ENCODE measurements at places on chromosomes 12 and 14. TPM values are rescaled to one million over a fixed set of nuclear protein-coding genes. Genes with fewer than 3 reads are reported as not detected.

DNA sequence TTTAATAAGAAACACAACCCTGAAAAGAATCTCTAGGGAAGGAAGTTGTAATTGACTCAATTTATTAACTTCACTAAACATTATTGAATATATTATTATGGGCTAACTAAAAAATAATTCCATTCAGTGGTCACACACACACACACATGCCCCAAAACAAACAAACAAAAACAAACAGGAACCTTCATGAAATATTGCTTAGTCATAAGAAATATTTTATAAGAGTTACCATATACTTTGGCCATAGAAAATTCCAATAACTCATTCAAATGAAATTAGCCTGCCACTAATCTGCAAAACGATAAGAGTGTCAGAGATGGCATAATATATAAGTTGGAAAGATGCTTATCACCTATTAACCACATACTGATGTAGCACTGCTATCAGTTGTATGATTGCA, 268.4 kb upstream of the AMIGO2 start:
- DNase-seq, result no peak
- peaks cover 12% of the 10 kb centered on the region for H3K4me1 ChIP-seq
- no peaks in the 10 kb centered on the region for H3K36me3 ChIP-seq

The PRH2 gene
- total RNA-seq, result not detected

The ASB2 gene
- total RNA-seq, result not detected

DNA sequence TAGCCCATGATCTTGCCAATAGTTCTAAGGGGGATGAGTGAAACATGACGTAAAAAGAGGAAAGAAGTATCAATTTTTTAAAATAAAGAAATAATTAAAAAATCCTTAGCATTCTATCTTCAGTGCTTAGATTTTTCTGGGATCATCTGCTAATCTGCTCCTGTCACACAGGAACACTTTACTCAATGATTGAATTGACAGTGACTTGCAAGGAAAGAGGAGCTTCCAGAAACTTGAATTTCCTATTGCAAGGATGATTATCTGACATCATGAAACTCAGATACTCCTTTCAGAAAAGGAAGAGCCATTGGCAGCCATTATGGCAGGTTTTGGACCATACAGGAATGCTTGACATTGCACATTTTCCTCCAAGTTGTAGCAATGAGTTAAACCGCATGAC, 41.4 kb upstream of the PTPRO start:
- H3K4me1 ChIP-seq, result no peaks in the 10 kb centered on the region
- no peak for DNase-seq
- H3K36me3 ChIP-seq, result no peaks in the 10 kb centered on the region
- no peaks in the 10 kb centered on the region for H3K27me3 ChIP-seq

- H3K27me3 ChIP-seq, result no peaks in the 10 kb centered on the region
- peaks cover 4% of the 10 kb centered on the region for H3K4me1 ChIP-seq
- no peak overlapping the region for H3K4me3 ChIP-seq
- H3K27ac ChIP-seq, result no peak overlapping the region
Observed at GRCh38 chr12:76790564-76791552, 26.9 kb downstream of the ZDHHC17 start.

The SIX1 gene
- 0.32 TPM for total RNA-seq

GRCh38 chr14:24456980-24457379, 14.4 kb upstream of the SDR39U1 start:
- H3K27ac ChIP-seq, result no peak overlapping the region
- no peaks in the 10 kb centered on the region for H3K4me1 ChIP-seq
- no peaks in the 10 kb centered on the region for H3K27me3 ChIP-seq
- no peak for DNase-seq
- H3K36me3 ChIP-seq, result no peaks in the 10 kb centered on the region
- H3K4me3 ChIP-seq, result no peak overlapping the region

DNA sequence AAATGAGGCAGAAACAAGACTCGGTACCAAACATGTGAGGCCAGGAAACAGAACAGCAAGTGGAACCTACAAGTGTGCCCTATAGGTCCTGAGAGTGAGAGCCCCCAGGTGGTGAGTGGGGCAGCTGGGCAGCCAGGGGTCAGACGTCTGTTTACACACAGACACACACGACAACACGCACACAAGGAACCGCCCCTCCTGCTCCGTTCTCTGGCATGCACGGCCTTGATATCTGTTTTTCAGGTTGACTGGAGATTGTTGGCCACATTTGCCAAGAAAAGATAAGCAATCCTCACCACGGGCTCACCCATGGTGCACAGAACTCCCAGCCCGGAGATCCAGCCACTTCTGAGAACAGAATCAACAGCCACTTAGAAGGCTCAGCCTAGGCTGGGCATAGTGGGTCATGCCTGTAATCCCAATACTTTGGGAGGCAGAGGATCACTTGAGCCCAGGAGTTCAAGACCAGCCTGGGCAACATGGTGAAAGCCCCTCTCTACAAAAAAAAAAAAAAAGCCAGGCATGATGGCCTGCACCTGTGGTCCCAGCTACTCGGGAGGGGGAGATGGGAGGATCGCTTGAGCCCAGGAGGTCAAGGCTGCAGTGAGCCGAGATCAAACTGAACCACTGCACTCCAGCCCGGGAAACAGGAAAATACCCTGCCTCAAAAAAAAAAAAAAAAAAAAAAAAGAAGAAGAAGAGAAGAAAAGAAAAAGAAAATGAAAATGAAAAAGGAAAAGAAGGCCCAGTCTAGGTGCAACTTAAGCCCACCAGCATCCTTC, 19.4 kb upstream of the EIF5 start:
- H3K27me3 ChIP-seq, result no peaks in the 10 kb centered on the region
- no peak overlapping the region for H3K4me3 ChIP-seq
- no peaks in the 10 kb centered on the region for H3K4me1 ChIP-seq
- no peak for DNase-seq
- H3K27ac ChIP-seq, result no peak overlapping the region

The ACSS3 gene
- total RNA-seq, result 0.95 TPM

DNA sequence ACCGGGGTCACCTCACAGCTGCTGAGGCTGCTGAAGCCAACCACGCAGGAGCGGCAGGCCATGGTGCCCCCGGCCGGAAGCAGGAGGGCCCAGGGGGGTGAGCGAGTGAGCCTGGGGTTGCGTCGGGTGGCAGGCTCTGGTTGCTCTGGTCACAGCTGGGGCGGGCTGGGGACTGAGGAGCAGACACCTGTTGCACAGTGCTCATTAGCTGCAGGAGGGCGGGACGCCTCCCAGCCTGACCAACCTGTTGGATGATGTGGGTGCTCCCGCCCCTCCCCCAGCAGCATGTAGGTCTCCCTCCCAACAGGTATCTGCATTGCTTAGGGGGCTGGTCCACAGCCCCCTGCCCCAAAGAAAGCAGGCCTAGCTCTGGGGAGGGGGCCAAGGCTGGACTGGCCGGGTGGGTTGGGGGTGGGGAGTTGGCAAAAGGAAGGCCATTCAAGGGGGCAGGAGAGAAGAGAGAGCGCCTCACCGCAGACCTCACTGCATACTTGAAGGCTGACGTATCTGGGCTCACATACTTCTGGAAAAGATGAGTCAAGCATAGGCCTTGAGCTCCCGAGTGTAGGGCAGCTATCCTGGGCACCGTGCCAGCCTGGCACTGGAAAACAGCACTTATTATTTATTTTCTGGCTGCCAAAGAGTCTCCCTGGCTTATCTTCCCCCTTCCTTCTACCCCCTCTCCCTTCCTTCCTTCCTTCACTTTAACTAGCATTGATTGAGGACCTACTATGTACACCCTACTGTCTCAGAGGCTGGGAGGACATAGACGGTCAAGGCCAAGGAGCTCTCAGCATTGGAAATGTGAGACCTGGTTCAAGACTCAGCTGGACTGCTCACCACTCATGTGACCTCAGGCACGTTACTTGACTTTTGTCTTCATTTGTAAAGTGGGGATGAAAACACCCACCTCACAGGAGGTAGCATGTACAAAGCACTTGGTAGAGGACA, at the start of gene KRT80:
Gene KRT80, minus strand, starts transcription at position 174 of the 951 bp plus-strand sequence. Its CDS starts 112 bp downstream, at position 62.
- H3K36me3 ChIP-seq, result no peaks in the 10 kb centered on the region
- H3K27me3 ChIP-seq, result no peaks in the 10 kb centered on the region
- DNase-seq, result no peak

The SIRT4 gene
- 3.6 TPM for total RNA-seq
